ENCODE measurements at places on chromosomes 3 and 15.
A peak's percentile ranks its signal among the peaks of the same experiment; 100 is the strongest.

DNA sequence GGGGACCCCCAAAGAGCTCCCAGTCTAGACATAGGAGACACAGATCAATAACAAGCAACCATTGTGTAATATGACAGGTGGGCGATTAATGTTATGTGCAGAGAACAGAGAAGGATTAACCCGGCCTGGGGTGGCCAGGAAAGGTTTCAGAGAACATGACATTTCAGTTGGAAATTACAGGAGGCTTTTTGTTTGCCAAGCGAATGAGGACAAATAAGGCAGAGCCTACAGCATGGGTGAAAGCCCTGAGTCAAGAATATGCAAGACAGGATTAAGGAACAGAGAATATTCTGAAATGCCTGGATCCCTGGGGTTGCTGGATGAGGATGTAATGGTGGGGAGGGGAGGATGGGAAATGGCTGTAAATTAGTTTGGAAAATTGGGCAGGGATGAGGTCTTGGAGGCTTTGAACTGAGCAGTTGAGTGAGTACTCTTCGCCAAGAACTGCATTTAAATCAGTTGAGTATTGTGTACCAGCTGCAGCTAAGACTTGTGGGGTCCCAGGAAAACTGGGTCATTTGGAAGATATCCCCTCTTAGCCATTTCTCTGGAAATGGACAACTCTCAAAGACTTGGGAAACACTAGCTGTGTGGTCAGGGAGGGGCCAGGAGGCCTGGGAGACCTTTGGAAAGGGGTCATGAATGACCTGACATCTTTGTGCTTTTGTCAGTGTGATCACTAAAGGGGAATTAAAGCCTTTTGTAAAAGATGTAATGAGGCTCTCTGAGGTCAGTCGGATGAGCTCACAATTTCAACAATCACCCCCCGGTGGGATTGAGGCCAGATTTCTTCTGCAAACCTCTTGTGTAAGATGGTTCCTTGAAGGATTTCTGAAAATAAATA, 198.6 kb upstream of the NR2E3 start:
- DNase-seq, result no peak

- no peak for DNase-seq
Observed at GRCh38 chr3:186722457-186722856, 5.3 kb downstream of the KNG1 start.

DNA sequence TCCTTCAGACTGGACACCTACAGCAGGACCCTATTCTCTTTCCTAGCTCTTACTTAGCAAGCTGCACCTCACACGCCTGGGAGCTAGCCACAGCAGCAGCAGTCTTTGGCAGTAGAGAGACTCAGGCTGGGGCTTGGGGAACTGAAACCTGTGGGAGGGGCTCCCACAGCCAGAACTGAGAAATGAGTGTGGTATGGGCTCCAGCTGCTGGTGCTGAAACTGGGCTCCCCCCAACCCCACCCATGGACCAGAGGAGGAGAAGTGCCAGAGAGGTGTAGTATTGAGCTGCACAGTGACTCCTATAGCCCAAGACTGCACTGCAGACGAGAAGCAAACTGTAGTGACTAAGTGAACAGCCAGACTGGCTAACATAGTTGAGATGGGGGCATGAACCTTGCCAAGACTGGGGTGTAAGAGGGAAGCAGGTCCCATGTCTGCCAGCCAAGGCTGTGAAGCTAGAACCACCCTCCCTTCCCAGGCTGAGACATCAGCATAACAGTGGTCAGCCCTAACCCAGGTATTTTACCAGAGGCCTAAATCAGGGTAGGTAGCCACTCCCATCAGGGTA, 62.5 kb downstream of the MYO5A start:
- DNase-seq, result no peak

DNA sequence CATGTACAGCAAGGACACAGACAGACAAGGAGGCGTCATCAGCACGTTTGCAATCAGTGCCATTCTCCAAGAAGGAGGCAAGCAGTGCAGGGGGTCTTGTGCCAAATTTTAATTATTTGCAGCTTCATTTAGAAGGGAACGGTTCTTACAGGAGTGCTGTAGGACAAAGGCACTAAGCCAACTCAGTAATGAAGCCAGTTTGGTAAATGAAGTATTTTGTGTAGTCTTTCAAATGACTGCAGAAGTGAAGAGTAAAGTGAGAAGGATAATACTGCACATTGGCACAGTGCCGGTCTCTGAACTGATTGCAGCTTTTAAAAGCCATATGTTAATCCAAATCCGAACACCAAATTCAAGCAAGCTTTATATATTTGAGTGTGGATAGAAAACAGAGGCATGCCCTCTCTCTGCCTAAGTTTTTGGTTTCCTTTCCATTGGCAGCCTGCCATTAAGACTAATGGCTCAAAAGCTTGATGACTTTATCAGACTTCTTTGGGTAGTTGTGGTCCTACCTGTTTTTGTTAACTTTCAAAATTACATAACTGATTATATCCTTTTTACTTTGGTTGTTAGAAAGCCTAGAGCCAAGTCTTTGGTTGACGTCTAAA, 101.3 kb downstream of the SENP2 start:
- DNase-seq, result no peak

DNA sequence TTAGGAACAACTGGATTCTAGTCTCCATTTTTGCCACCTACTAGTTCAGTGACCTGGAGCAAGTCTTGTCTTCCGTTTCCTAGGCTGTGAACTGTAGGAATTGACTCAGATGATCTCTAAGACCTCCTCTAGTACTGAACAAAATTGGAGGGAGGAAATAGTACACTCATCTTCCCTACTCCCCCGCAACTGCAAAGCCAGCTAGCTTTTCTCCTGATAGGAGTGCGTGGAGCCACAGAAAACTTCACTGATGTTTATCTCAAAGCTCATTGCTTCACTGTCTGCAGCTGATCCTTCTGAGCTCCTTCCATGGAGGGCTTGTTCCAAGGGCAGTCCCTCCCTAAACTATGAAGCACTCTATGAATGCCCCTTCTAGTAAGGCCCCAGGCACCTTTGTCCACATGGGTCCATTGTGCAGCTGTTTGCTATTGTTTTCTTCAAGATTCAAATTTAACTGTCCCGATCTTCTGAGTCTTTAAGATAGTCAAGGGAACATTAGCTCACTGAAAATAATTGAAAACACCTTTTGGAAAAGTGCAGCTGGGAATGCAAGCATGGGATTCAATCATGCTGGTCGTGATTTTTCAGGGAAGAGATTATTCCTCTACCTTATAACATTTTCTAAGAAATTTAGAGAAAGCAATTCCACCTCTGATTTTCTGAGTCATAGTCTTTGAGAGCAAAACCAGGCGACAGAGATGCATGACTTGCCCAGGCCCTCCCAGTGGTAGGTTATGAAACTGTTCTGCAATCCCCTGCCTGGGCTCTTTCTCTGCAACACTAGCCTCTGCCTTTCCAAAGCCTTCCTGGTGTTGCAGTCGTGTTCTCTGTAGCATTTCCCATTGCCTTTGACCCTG, 24.3 kb downstream of the FILIP1L start:
- DNase-seq, result peak; percentile 31

Data from fibroblast of the conjunctiva (primary cell).